ENCODE measurements at places on chromosomes 1 and 21. TPM values are rescaled to one million over a fixed set of nuclear protein-coding genes. Genes with fewer than 3 reads are reported as not detected.

Gene PCP4
- not detected for total RNA-seq

Gene KCNK1
- 17.8 TPM for total RNA-seq

Gene TRIM46
- total RNA-seq, result 2.1 TPM

Gene GFI1
- 0.21 TPM for total RNA-seq

Gene RNU1-2
- total RNA-seq, result 11.7 TPM

Gene CAPN9
- not detected for total RNA-seq

Gene CCDC27
- total RNA-seq, result not detected

Gene GJA8
- total RNA-seq, result not detected

Gene RIMKLA
- 0.84 TPM for total RNA-seq

Data from A549 treated with CORT108297 at 1 μM for 4 hours (cell line).